ENCODE measurements at places on chromosomes 16 and 17.

DNA sequence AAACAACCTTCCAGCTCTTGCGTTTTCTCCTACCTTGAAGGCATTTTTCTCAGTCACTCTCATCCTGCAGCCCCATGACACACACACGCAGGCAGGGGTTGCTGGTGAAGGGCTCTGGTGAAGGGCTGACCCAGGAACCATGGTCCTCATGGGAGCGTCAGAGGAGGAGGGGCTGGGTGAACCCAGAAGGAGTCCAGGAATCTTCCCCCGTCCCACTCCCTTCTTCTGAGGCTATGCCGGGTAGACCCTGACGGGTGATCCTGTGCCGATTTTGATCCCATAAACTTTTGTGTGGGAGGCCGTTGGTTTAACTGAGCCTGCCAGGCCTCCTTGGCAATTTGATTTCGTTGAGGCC lies 278.4 kb upstream of the FOXF1 start:
- DNase-seq, result no peak

DNA sequence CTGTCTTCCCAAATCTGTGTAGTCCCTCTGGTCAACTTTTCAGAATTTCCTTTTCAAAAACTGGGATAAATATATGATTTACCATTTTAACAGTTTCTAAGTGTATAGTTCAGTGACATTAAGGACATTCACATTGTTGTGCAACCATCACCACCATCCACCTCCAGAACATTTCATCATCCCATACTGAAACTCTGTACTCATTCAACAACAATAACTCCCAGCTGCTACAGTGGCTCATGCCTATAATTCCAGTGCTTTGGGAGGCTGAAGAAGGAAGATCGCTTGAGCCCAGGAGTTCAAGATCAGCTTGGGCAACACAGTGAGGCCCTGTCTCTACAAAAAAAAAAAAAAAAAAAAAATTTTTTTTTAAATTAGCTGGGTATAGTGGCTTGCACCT lies 131.0 kb downstream of the AATF start:
- DNase-seq, result no peak

- DNase-seq, result no peak
Measured at GRCh38 chr17:50903604-50904517, 37.7 kb upstream of the TOB1 start.

GRCh38 chr17:3974138-3974687 lies 10.0 kb upstream of the ATP2A3 start:
- no peak for DNase-seq

- no peak for DNase-seq
Measured at GRCh38 chr16:56743840-56744239, 13.9 kb downstream of the NUP93 start.

DNA sequence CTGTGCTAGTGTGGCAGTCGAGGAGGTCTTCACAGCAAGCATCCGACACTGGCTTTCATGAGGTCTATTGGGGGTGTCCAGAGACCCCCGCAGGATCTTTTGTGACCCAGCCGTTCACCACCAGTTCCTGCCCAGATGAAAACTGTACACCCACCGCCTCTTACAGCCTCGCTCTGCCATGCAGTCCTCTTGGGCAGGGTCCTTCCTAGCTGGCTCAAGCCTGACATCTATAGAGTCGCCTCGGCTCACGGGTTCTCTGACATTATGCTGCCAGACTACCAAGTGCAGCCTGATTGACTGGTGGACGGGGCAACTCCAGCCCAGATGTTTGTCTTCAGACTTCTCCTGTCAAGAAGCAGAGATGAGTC lies 14.6 kb upstream of the CLEC10A start:
- no peak for DNase-seq

DNA sequence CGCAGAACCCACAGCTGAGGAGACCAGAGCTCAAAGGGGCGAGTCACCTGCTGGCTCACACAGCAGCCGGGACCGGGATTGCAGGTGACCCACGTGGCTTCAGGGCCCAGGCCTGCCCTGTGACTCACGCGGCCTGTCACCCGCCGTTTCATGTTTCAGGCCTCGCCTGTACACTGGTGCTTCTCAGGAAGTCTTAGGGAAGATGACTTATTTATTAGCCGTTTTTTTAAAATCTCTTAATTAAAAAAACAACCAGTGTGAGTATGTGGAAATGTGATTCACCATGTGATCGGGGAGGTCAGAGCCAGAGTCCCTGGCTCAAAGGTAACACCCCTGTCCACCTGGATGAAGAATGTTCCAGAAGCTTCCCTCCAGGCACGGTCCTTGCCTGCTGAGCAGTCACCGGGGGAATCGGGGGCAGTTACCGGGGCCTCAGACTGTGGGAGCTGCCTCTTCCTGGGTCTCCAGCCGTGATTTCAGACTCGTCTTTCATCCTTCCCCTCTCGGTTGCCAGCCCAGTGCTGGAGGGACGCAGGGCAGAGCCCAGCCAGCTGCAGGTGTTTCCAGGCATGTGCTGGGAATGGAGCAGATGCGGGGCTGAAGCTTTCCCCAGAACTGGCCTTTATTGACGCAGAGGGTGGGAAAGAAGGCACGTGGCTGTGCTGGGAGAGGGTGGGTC lies 49.3 kb downstream of the CMIP start:
- no peak for DNase-seq

Data from vagina (tissue), 2 donors.